Thymus (tissue), 14 donors: ENCODE measurements at places on chromosomes 16 and 17.

DNA sequence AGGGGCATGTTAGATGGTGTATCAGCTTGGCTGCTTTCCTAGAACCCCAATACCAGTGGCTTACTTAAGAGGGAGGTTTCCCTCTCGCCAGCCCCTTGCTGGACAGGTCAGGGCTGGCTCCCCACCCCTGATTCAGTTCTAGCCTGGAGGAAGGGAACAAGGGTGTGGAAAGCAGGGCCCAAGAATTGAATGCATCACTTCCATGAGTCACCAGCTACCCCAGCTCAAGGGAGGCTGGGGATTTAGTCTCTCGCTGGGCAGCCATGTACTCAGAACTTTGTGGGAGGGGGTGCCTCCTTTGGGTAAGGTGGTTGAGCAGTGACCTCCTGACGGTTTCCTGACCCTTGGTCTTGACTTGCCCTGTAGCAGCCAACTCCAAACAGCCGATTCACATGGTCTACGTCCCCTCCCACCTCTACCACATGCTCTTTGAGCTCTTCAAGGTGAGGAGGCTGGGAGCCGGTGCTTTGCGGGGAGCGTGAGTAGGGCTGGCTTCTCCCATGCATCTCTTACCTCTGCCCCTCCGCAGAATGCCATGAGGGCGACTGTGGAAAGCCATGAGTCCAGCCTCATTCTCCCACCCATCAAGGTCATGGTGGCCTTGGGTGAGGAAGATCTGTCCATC is 12.8 kb downstream of the PDK2 start:
- DNase-seq: no peak

DNA sequence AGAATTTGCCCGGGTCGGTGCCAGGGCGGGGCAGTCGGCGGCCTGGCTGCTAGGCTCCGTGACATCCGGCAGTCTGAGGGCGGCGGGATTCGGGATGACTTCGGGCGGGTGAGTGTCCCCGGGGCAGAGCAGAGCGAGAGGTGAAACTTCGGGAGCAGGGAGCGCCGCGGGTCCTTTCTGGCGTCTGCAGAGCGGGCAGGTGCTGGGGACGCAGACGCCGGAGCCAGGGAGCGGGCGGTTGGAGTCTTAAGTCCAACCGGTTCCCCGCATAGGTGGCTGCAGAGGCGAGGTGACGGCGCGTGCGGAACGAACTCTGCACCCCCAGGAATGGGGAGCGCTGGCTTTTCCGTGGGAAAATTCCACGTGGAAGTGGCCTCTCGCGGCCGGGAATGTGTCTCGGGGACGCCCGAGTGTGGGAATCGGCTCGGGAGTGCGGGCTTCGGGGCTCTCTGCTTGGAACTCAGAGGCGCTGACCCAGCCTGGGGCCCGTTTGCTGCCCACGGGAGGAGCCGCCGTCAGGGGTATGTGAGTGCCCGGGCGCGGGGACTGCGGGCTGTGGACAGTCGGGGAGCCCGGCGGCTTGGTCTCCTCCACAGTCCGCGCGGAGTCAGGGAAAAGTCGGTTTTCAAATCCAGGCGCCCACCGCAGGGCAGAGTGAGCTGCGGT is at the start of gene B4GALNT2:
Gene B4GALNT2 (plus strand): TSS at position 71 of the 666 bp plus-strand sequence. CDS start 24 bp downstream, at position 95.
- no peak for DNase-seq

DNA sequence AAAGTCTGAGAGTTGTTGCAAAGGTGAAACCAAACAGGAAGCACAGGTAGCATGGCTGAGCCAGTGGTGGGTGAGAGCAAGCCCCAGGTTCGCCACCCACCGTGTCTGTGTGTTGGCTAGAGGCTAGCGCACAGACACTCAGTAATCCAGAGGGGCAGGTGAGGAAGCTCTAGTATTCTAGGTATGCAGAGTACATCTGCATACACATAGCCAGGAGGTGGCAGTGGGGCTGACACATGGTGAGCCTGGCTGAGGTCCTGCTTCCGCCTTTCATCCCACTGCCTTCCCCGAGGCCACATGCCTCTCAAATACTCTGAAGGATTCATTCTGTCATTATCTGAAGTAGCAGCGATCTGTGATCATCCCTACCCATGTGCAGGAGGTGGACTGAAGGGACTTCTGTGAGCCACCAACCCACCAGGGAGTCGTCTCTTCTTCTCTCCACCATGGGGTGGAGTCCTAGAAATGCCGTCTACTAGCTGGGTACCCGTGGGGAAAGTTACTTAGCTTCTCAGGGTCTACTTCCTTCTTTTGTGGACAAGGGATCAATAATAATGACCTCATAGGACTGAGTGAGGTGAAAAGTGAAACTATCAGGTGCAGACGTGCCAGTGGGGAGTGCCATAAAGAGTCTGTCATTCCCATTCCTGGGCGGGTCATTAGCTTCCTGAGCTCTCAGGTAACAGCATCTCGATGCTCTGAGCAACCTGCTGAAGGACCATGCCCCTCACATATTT is 36.0 kb upstream of the ICAM2 start:
- DNase-seq: no peak

GRCh38 chr17:28413804-28414203 is 7.8 kb upstream of the SLC46A1 start:
- DNase-seq: no peak

GRCh38 chr17:40325156-40326013 is 16.4 kb downstream of the RARA start:
- no peak for DNase-seq

DNA sequence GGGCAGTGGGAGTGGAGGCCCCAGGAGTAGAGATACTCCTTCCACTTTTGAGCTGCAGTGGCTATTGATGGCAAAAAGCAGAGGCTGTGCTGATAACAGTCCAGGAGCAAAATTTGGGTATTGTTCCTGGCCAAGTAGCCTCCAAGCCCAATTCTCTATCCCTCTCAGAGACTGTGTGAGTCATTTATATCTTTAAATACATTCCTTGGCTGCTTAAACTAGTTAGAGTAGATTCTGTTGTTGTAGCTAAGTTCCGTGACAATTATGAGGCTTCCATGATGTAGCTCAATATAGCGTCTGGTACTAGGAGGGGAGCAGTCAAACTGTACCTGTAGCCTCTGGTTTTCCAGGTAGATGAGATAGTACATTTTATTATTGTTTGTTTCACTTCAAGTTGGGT is 19.9 kb upstream of the UBE2G1 start:
- DNase-seq: no peak

GRCh38 chr17:69961501-69962145 is 113.4 kb upstream of the KCNJ16 start:
- no peak for DNase-seq

DNA sequence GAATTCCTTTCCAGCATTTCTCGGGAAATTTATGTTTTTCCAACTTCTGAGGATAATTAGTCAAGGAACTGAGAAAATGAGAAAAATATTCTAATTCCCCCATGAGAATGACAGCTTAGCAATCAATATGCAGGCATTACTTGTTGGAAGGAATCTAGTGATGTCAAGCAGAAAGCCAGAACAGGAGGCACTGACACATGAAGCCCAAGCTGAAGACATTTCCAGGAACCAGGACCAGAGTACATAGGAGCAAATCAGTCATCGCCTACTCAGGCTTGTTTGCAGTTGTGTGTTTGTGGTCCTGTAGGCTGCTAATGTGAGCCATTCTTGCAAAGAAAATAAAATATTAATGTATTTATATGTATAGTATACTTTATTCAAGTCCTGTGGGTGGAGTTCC is 89.7 kb downstream of the SALL1 start:
- no peak for DNase-seq
